ENCODE measurements at places on chromosomes 7 and 10. TPM values are rescaled to one million over a fixed set of nuclear protein-coding genes. Genes with fewer than 3 reads are reported as not detected.

GRCh38 chr7:144513334-144513733 is 109.8 kb upstream of the NOBOX start:
- H3K4me1 ChIP-seq, result no peaks in the 10 kb centered on the region
- no peaks in the 10 kb centered on the region for H3K27me3 ChIP-seq
- H3K36me3 ChIP-seq, result no peaks in the 10 kb centered on the region

DNAJC2 gene
- 36.9 TPM for total RNA-seq

GPRIN2 gene
- 1.4 TPM for total RNA-seq

- H3K4me1 ChIP-seq, result peaks cover 11% of the 10 kb centered on the region
- DNase-seq, result no peak
- no peaks in the 10 kb centered on the region for H3K27me3 ChIP-seq
- H3K27ac ChIP-seq, result no peak overlapping the region
- H3K4me3 ChIP-seq, result no peak overlapping the region
These were observed 111.8 kb downstream of the SKIDA1 start for GRCh38 chr10:21413680-21414079.

- no peaks in the 10 kb centered on the region for H3K27me3 ChIP-seq
- H3K27ac ChIP-seq, result no peak overlapping the region
- no peak for DNase-seq
- no peak overlapping the region for H3K4me3 ChIP-seq
- H3K36me3 ChIP-seq, result peaks cover 3% of the 10 kb centered on the region
These were observed 939.9 kb upstream of the GHITM start for GRCh38 chr10:83199374-83199773.

ELAPOR2 gene
- total RNA-seq, result 42.2 TPM

GPR15LG gene
- not detected for total RNA-seq

DNA sequence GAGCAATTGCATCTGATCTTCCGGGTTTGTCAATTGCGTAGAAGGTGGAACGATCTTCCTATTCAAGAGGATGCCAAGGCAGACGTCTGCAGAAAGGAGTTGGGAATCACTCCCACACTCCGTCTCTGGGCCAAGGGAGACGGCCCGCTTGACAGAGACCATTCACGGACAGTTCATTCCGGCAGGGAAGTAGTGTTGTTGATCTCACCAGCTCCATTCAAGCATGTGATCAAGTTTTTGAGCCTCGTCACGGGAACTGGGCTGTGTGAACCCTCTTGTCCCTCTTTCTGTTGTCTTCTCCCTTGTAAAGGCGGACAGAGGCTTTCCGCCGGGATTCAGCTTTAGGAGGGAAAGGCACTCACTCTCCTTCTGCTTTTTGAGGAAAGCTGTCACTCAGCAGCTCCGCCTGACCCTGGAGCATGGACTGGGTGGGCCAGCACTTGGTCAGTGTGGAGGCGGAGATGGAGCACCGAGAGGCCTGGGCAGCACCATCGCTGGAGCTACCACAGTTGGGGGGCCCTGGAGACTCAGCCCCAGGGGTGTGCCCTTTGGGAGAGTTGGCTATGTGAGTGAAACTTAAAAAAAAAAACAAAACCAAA is 44.9 kb downstream of the SPDYE5 start:
- no peaks in the 10 kb centered on the region for H3K27me3 ChIP-seq
- no peak overlapping the region for H3K4me3 ChIP-seq
- H3K27ac ChIP-seq, result no peak overlapping the region
- DNase-seq, result no peak
- H3K4me1 ChIP-seq, result no peaks in the 10 kb centered on the region
